ENCODE measurements at places on chromosomes 12 and 14.

- no peak for DNase-seq
Observed at GRCh38 chr14:103149351-103150237, 26.3 kb downstream of the TNFAIP2 start.

DNA sequence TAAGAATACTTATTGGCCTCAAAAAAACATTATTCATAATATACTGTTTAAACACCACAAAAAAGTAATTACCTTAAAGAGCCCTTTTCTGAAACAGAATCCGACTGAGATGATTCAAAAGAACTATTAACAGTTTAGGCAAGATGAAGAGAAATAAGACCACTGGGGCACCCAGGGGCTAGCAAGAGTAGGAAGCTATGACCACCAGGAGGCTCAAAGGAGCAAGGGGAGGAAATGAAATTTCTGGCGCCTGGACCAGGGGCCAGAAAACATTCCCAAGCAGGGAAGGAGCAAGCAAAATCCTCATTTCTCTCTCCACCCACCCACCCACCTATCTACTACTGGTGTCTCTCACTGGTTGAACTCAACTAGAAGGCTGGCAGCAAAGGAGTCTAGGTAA is 6.3 kb upstream of the DCAF4 start:
- no peak for DNase-seq

DNA sequence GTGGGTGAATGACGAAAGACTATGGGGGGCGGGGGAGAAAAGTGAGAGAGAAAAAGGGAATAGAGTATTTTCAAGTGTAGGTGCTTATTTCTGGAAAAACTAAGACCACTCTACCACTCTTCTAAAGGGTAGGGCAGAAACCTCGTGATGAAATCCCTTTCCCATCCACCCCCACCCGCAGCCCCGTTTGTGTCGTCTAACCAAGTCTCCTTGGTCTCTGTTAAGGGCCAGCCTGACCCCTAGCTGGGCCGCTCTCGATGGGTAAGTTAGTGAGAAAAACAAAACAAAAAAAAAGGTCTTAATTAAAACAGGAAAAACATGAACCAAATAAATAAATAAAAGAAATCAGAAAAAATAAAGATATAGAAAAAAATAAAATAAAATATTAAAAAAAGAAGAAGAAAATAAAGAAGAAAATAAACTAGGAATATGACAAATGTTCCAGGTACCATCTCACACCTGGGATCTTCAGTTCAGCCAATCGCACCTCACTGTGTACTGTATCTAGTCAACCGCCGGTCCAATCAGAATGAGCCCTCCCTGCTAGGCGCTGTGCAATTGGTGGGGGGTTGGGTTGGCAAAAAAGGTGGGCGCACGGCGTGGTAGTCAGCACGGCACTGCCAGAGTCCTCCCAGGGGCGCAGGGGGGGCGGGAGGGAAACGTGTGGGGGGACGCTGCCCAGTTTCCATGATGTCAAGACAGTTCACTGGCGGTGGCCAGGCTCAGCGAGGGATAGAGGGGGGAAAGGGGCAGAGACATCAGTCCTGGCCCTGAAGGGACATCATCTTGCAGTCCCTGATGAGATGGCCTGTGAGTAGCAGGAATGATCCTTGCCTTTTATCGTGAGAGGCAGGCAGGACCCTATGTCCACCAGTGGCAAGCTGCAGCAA is 9.8 kb upstream of the CDH24 start:
- no peak for DNase-seq

GRCh38 chr14:71597955-71598660 is 334.1 kb upstream of the RGS6 start:
- no peak for DNase-seq

- no peak for DNase-seq
Observed at GRCh38 chr12:57780284-57780897, 2.2 kb upstream of the TSFM start.

DNA sequence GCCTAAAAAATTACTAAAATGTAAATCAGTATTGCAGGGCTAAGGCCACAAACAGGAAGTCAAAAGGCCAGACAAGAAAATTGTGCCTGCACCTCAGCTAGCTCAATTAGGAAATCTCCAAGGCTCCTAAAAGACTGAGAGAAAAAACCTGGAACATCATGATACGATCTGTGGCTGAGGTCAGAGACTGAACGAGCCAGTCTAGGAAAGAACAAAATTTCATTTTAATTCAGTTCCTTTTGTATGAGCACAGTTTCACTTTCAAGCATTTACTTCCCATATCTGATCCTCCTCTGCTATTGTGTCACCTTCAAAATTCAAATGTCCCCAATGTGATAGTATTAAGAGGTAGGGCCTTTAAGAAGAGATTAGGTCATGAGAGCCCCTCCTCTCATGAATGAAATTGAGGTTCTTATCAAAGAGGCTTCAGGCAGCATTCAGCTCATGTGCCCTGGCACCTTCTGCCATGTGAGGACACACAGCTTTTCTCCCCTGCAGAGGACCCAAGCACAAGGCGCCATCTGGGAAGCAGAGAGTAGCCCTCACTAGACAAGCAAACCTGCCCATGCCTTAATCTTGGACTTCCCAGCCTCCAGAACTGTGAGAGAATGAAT is 14.8 kb downstream of the PRKAB1 start:
- no peak for DNase-seq

- DNase-seq, result no peak
Observed at GRCh38 chr12:12157424-12157823, 86.7 kb downstream of the BCL2L14 start.

DNA sequence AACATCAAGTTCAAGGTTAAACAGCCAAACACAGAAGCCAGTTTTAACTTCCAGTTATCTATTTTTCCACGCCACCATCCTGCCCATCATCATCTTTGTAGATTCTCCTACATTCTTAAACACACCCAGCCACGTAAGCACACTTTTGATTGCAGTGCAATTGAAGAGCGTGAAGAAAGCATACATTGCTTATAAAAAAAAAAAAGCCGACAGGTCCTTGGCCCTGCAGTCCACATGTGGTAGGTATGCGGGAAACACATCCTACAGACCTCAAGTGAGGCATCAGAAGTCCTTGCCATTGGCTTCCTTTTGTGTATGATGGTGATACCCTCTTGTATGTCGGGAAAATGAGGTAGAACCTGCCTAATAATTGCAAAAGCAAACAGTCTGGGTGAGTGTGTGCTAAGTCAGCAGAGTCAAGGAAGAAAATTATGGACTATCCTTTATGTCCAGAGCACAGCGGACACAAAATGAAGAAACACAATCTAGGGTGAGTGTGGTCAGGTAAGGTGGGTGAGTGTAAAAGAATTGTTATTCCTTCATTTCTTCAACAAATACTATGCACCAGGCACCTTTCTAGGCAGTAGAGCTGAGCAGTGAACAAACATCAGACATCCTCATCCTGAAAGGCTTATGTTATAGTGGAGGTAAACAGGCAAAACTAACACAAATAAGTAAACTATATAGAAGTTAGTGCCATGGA is 51.5 kb downstream of the EID3 start:
- DNase-seq, result no peak

GRCh38 chr12:9651265-9651729 is 18.2 kb upstream of the CLEC2D start:
- DNase-seq, result no peak

DNA sequence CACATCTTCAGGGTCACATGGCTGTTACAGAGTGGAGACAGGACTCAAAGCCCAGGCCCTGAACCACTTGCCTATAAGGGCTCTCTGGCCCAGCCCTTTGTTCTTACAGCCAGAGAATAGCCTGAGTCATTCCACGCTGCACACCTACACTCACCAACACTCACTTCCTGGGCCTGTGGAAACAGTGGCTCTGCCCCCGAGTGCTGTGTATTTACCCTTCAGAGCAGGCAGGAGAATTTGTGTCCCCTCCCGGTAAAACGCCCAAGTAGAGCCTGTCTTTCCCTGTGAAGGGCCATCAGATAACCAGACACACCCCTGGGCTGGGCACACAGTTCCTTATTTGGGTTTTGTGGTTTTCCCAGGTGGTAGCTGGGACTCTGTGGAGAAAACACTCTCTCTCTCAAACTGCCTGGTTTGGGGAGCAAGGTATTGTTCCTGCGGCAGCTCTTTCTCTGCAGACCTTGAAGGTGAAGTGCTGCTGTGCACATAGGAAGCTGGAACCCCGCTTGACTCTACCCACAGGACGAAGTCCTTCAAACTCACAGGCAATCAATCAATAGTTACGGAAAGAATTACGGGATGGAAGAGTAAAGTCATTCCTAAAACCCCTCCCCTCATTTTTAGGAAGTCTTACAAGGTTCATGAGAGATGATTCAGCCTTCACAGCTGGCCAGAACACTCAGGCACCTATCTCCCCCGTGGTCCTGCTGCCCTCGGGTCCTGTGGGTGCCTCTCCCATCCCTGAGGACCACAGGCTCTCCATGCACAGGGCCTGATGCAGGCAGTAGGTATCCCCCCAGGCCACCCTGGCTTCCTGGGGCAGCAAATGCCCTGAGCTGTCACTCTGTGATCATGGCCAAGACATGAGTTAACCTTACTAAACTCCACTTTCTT is 20.3 kb downstream of the FIGNL2 start:
- no peak for DNase-seq

DNA sequence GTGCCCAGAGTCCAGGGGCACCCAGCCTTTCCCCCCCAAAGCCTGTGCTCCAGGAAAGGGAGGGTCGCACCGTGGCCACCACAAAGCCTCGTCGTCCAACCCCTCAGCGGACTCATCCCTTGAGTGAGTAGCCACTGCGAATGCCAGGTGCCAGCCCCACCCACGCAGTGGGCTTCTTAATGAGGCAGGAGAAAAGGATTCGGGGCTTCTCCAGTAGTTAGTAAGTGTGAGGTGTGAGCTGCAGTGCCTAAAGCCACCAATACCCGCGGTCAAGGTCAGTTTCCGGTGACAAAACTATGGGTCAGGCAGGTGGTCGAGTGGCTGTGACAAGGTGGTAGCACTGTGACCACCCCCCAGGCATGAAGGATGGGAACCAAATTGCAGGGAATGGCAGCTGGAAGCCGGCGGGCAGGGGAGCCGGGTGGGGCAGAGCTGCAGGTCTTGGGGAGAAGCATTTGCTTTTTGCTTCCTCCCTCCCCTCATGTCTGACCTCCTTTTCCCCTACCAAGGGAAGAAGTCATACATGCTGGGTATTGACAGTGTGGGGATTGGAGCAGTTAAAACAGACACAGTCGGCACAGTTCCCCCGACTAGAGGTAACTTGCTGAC is 8.0 kb downstream of the RAN start:
- peak; percentile 27 for DNase-seq

GRCh38 chr14:64035143-64035542 is 182.3 kb downstream of the SYNE2 start:
- DNase-seq, result no peak

DNA sequence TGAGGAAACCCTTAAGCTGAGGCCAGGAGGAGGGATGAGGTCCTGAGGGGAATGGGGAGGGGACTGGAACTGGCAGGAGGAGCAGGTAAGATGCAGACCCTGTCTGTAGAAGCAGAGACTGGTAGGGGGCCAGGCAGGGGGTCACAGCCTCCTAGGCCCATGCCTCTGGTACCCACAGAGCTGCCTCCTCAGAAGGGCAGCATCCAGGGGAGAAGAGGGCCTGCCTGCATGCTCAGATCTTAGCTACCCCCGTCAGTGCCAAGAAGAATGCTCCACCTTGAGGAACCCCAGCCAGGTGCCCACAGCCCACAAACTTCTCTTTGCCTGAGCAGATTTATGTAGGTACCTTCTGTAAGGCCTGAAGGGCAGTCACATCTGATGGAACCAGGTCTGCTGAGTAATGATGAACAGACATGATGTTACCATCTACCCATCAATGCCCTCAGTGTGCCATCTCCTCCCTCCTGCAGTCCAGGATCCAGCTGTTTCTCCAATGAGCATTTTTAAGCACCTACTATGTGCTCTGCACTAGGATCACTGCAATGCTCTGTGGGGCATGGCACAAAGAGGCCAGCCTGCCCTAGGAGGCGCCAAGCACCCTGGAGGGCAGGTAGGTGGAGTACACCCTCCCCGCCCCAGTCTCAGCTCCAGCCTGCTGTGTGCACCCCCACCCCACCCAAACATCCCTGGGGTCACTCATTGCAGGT is 24.8 kb upstream of the ZFP36L1 start:
- DNase-seq, result peak; percentile 24

DNA sequence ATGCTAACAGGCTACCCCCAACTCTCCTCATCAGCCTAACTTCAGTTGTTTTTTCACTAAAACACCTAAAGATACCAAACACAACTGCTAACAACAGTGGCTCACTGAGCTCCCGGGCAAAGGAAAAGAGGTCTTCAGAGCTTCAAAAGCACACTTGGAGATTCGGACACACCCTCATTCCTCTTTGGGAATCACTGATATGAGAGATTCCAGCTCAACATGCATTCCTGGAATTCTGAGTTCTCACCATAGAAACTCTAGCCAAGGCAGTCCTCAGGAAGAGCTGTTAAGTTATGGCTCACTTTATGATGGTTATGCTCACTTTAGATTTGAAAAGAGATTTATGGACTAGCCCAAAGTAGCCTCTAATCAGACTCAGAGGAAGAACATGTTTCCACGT is 40.1 kb downstream of the STXBP6 start:
- DNase-seq, result no peak

GRCh38 chr12:124608450-124608870 is 41.0 kb upstream of the NCOR2 start:
- no peak for DNase-seq

DNA sequence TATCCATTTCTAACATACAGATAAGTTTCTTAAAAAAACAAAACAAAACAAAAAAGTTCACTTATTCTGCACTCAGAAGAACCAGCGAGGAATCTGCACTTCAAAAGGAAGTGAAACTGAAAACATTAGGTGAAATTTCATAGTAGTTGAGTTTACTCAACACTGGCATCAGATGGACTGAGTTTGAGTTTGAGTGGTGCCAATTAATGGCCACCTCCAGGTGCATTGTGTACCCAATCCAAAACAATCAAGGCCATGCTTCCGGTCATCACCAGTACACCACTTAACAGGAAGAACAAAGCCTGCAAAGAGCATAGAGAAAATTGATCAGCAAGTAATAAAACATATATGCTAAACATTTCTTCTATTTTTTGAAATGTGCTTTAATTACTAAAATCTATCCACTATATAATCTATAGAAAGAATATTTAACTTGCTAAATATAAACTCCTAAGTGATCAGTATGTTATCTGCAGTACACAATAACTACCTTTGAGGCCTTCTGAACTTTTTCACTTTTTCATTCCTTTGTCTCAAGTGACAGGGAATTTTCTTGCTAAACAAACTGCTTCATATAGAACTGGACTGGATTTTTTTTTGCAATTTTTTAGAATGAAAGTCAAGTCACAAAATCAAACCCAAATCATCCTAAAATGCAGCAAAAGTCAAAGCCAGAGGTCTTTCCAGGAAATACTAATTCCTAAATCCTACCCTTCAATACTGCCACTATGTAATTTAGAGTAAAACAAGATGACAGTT is 11.5 kb downstream of the SLC38A2 start:
- DNase-seq, result no peak

GRCh38 chr12:107026806-107027635 is 40.1 kb upstream of the MTERF2 start:
- DNase-seq, result no peak

DNA sequence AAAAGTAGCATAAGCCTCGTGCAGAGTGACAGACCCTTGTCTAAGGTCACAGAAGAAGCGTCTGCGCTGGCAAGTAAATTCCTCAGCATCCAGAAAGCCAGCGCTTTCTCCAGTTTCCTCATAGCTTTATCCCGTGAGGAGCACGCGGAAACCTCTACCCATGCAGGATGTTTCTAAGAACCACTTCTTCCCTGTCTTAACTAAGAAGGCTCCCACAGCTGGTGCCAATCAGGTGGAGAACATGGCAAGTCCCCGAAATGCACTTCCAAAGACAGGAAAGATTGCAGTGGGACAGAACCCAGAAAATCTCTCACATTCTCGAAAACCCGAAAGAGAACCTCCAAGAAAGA is 968 bp upstream of the ARID4A start:
- DNase-seq, result no peak

GRCh38 chr14:68730811-68731425 is 61.9 kb downstream of the ZFP36L1 start:
- no peak for DNase-seq

- DNase-seq, result no peak
Observed at GRCh38 chr12:58814036-58814435, 106.3 kb downstream of the LRIG3 start.
